ENCODE measurements at places on chromosomes 13 and 19.

DNA sequence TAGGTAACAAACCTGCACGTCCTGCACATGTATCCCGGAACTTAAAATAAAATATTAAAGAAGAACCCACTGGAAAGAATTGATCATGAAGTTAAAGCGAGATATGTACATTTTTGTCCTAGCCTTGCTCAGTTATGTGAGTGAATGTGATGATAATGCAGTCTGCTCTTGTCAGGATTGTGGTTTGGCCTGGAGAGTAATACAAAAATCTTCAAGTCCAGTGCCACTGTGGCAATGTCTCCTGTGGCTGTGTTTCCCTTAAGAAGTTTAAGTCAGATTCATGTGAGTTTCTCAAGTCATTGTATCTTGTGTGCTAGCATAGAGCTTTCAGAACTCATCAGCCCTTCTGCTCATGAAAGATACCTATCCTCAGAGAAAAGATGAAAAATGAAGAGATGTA is 18.0 kb upstream of the ITGBL1 start:
- DNase-seq, result no peak

DNA sequence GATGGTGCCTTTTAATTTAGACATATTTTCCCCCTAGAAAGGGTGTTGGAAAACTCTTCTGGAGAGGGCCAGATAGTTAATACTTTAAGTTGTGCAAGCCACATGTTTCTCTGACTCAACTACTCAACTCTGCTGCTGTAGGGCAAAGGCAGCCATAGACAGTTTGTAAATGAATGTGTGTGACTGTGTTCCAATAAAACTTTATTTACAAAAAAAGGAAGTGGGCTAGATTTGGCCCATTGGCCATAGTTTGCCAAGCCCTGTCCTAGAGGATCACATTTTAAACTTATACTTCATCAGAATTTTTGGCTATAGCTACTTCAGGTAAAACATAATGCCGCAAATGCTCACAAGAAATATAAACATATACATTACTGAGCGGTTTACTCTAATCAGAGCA is 306.3 kb upstream of the MAB21L1 start:
- DNase-seq, result no peak

DNA sequence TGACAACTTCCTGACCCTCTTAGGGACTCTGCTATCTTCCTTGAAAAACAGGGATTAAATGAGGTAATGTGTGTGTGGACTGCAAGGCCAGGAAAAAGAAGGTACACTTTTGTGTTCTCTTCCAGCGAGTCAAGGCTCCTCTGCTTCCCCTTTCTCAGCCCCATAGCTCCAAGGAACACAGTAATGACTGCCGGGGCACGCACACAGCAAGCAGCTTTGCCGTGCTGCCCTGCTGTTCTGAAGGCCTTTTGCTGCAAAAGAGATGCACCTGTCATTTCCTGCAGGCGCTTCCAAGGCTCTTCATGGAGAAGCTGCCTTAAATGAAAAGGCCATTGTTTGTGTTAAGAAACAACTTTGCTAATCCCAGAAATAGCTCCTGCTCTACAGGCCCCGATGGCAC is 84.6 kb downstream of the CYSLTR2 start:
- DNase-seq, result no peak

GRCh38 chr19:56085571-56086275 is 35.4 kb downstream of the ZNF787 start:
- no peak for DNase-seq

DNA sequence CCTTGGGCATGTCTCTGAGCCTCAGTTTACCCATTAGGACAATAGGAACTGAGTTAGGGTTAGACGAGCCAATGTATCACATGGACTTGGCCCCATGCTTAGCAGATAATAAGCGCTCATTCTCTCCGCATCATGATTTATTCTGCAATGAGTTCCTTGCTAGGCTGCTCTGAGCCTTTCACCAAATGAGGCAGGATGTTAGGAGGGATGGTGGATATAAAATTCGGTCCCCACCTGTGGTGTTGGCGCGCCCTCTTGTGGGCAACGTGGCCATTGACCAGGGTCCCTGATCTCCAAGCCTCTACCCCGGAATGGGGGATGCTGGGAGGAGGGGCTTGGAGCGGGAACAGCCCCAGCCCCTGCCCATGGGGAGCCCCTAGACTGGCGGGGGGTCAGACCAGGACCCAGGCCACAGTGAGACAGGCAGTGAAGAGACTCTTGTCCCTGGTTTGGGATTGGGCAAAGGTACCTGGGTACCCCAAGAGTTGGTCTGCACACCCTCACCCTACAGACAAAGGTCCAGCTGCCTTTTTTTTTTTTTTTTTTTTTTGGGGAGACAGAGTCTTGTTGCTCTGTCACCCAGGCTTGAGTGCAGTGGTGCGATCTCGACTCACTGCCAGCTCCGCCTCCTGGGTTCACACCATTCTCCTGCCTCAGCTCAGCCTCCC is 43.9 kb downstream of the CERS4 start:
- peak; percentile 87 for DNase-seq

GRCh38 chr13:24162604-24163003 is 2.1 kb downstream of the SPATA13 start:
- no peak for DNase-seq

DNA sequence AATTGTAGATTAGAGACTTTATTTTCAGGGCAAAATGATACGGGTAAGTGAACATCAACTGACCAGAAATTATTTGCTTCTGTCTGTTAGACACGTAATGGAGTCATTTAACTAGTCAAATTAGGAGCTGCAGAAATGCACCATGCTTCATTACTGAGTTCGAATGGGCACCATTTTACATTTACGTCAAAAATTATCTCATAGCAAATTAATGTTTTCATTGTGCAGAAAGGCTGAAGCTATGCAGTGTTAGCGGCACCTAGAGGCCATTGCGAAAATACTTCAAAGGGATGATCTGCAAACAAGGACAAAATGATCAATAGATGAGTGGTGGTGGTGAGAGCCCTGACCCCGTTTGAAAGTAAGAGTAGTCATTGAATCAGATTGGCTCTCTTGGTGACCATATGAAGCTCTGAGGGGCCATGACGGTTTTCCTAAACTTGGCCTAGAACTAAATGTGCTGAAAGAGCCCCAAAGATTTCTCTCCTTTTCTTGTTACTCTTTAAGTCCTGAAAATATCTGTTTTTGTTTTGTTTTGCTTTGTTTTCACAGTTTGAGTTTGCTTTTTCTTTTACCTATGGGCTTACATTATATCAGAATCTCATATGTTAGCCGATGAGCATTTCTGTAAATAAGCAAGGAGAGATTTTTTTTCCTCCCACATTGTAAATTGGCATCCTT is 277.9 kb downstream of the ZNF536 start:
- no peak for DNase-seq

GRCh38 chr13:45821811-45822210 is 29.7 kb downstream of the SIAH3 start:
- DNase-seq, result no peak

DNA sequence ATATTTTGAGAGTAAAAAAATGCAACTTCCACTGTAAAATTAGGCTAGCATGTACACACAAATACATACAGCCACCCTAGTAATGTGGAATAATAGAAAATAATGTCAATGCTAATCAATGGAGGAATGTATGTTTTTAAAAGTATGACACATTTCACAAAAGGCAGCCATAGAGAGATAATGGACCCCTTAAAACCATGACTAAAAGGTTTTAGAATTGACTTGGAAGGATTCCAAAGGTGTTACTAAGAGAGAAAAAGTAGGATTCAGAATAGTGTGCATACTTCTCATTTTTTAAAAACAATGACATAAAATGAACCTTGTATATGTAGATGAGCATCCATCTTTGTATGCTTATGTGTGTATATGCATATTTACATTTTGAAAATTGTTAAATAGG is 597.9 kb upstream of the PCDH9 start:
- no peak for DNase-seq

GRCh38 chr13:113946409-113947181 is 27.3 kb downstream of the C13orf46 start:
- peak; percentile 31 for DNase-seq

DNA sequence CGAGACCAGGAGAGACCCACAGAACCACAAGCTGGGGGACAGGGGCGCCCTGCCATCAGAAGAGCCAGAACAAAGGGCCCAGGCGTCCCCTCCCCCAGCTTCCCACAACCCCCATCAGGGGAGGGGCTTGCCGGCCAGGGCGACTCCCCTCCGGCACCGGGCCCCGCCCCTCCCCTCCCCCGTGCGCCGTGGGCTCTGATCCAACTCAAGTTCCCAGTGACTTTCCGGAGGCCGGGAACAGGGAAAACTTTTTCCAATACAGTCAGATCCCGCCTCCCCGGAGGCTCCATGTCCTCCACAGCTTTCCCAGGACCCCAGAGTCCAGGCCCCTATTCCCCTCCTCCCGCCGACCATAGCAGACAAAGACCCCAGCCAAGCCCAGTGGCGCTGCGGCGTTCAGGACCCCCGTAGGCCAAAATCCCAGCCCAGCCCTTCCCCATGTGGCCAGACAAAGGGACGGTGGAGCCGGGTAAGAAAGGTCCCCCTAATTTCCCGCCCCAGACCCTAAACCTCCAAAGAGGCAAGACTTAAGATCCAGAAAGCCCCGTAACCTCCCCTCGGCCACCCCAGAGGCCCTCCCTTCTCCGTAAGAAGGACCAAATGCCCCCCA is 673 bp downstream of the TEAD2 start:
- peak; percentile 94 for DNase-seq

DNA sequence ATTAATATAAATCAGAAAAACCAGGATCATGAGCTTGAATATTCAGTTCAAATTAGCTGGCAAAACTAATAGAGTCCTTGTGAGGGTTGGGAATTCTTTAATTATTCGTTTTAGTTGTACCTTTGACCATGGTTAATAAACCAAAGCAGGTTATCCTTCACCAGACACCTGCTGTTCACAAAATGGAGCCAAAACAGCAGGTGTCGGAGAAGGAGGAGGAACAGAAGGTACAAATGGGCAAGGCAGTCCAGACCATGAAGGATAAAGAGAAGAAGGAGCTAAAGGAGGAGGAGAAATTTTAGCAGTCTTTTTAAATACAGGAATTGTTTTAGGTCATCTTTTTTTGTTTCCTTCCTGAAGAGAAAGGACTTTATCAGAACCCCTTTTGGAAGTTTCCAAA is 106.1 kb downstream of the NHLRC3 start:
- no peak for DNase-seq

DNA sequence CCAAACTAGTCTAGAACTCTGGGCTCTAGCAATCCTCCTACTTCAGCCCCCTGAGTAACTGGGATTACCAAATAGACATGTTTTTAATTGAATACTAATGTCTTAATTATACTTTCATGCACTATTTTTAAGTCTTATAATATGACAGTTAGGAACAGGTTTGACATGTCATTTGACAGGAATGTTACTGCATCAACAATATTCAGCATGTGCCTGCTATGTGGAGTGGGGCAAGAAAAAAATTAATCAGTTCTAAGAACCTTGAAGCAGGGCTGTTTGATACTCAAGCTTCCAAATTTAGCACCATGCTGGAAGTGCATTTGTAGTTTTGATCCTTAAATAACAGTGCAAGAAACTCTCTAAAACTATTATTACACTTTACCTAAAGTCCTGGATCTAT is 265.3 kb downstream of the MZT1 start:
- no peak for DNase-seq
